Activated CD4-positive, alpha-beta memory T cell treated with anti-CD3 and anti-CD28 coated beads for 36 hours (primary cell): ENCODE measurements at places on chromosomes 1 and 21.

DNA sequence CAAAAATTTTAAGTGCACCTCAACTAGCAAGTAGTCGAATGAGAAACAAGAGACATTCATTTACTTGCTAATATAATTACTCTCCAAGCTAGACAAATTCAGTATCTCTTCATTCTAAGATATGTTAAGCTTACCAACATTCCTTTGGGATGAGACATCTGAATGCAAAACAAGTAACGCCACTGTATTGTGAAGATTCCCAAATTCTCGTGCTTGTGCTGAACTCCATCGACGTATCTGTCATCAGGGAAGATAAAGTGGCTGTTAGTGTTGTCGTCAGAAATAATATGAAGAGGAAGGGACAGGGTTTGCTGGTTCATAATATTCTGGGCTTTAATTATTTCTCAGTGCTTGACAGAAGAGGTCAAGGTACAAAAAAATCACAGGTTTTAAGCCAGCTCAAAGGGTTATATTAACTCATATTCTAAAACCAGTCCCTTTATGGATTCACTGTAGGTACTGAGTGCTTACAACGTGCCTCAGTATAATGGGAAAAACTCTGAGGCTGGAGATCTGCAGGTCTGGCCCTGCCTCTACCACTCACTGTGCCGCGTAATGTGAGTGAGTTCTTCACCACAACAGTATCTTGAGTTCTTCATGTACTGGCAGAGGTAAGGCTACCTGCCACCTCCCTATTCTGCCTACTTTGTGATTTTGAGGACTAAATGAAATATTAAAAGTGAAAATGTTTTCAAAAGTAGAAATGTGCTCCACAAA is 42.0 kb downstream of the PCSK9 start:
- no peak for DNase-seq

GRCh38 chr1:33390542-33390941 is 40.4 kb downstream of the PHC2 start:
- no peak for DNase-seq

DNA sequence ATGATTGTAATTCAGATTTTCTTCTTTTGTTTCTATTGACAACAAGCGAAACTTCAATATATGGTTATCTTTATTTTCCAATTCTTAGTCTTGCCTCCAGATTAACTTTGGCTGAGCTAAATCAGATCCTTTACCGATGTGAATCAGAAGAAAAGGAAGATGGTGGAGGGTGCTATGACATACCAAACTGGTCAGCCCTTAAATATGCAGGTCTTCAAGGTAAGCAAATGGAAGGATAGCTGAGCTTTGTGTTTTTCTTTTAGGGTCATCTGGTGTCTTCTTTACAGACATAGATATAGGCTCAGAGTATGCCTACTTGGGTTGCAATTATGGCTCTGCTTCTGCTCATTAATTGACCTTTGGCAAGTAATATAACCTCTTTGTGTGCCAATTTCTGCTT is 37.7 kb downstream of the AGL start:
- DNase-seq: no peak

GRCh38 chr1:212030936-212031528 is 4.3 kb downstream of the INTS7 start:
- DNase-seq: no peak

- no peak for DNase-seq
These were observed 3.3 kb downstream of the SUMO3 start for GRCh38 chr21:44814498-44815023.

DNA sequence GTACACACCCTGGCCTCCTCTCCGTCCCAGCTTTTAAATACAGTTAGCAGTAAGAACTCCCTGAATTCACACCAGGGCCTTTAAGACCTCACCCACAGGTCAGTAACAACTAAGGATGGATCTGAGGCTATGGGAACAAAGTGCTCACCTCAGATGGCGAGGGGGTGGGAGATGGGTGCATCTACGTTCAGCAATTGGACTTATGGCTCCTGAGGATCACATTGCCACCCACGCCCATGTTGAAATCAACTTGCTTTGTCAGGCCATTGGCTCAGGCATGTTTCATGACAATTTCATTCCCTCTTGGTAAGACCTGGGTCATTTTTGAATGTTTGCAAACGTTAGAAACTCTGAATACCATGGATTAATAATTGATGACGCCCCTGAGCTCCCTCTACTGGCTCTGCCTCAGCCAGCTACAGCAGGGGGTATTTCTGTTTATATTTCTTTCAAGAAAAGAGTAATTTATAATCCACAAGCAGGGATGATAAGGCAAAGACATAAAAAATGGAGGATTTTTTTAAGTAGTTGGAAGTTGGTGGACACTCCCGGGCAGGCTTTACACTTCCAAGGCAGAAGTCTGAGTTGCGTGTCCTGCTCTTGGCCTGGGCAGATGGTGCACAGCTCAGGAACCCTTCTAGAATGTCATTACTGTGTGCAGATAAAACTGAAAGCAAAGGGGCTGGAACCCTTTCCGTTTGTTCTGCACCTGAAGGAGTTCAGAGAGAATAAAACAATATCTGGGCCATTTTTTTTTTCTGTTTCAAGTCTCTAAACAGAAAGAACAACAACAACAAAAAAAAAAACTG is 13.7 kb upstream of the LBR start:
- DNase-seq: no peak

- no peak for DNase-seq
These were observed 169.0 kb downstream of the LBR start for GRCh38 chr1:225258811-225259210.

- DNase-seq: peak; percentile 73
These were observed 74.0 kb upstream of the GPR88 start for GRCh38 chr1:100463791-100464424.

DNA sequence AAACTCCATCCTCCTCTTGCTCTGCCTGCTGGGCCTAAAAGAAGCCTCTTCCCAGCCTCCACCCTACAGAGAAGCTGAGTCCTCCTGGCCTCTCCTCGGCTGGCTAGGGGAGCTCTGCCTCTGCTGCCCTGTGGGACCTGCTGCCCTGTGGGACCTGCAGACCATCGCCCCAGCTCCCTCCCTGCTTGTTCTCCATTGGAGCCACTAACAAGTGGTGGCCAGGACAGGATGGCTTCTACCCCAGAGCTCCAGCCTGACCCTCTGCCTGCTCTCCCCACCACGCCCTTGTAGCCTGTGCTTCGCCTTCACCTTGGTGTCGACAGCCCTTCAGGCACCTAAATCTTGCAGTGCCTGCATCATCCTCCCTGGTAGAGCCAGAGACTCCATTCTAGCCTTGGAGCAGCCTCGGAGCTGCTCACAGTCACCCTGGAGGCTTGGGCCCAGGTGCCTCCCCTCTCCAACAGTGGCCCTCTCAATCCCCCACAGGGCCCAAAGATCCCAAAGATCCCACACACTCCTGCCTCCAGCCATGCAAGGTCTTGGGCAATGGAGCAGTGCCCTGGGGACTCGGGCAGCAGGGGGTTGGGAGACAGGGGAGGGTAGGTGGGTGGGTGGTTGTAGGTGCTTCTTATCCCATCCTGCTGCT is 3.0 kb downstream of the EPS8L3 start:
- DNase-seq: no peak

DNA sequence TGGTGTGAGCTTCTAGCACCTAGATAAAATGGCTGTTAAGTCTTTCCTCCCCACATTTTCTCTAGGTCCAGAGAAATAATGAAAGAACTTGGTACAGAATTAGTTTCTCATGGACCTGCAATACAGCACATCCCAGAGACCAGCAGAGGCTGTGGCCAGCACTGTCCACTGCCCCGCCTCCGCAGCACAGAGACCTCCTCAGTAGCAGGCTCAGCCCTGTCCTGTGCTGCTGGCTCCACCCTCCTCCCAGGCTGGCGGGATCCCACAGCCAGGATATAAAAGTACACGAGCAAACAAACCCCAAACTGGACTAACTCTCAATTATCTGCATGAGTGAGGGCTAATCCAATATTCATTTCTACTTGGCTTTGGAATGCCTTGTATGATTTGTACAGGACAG is 401.5 kb downstream of the RPS6KC1 start:
- no peak for DNase-seq

DNA sequence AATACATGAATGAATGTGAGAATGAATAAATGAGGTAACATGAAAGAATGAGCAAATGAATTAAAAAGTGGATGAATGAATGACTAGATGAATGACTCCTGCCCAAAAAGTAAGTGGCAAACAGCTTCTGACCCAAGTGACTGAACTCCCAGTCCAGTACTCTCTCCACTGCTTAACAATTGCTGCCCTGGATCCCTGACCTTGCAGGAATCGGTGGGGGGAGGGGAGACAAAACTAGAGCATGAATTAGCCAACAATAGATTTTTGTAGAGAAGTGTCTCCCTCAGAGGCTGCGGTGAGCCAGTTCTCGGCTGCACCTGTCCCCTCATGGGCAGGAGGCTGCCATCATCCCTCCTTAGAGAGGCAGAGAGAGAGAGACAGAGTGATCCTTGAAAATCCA is 5.9 kb upstream of the GRIK3 start:
- no peak for DNase-seq

GRCh38 chr1:235639226-235640205 is 10.1 kb downstream of the GNG4 start:
- no peak for DNase-seq

DNA sequence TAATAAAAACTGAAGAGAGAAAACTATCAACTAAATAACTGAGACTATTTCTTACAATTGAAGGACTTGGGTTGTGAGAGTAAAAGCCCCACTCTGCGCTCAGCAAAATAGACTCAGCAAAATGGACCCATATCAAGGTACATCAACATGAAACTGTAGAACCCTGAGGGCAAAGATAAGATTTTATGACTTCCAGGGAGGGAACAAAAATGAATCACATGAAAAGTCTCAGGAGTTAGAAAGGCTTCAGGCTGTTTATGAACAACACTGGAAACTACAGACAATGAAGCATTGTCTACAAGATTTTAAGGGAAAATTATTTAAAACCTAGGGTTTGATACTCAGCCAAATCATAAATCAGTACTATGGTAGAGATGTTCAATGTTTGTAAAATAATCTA is 434.3 kb downstream of the PTPRC start:
- DNase-seq: no peak

DNA sequence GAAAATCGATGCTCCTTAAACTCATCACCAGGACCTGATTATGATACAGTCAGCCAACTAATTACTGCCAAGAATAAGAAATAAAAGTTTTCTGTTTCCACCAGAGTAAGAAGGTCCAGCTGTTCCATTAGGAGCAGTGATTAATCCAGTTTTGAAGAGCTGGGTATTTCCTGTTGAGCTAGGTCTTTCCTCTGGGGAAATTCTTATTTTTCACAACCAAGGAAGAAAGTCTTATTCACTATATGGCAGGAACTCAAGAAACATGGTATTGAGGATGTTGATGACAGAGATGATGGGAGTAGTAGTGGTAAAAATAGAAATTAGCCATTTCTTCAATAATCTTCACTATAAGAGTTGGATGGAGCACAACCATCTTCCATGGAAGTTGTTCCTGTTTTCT is 374.6 kb upstream of the RUNX1 start:
- DNase-seq: no peak

- no peak for DNase-seq
These were observed 21.9 kb upstream of the METTL18 start for GRCh38 chr1:169816617-169817016.

GRCh38 chr1:155205969-155206593 is 1.6 kb downstream of the THBS3 start:
- DNase-seq: no peak

DNA sequence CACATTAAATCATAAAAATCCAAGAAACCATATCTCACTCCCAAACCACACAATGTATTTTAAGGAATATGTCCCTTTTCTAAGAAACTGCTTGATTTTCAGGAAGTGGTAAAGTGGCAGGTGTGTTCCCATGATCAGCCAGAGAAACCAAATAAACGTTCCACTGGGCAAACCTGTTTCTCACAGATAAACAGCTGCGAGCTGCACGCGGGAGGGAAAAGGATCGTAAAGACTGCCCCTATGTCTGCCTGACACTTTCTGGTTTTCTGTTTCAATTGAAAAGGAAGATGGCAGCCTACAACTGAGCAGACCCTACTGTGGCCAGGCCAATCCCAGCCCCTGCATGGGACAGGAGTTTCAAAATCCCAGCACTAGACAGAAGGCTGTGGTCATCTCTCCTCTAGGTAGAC is 36.6 kb downstream of the HIVEP3 start:
- DNase-seq: no peak

- no peak for DNase-seq
These were observed 9.1 kb upstream of the PCNX2 start for GRCh38 chr1:233304489-233305102.

GRCh38 chr1:240579511-240579910 is 32.4 kb downstream of the GREM2 start:
- no peak for DNase-seq

DNA sequence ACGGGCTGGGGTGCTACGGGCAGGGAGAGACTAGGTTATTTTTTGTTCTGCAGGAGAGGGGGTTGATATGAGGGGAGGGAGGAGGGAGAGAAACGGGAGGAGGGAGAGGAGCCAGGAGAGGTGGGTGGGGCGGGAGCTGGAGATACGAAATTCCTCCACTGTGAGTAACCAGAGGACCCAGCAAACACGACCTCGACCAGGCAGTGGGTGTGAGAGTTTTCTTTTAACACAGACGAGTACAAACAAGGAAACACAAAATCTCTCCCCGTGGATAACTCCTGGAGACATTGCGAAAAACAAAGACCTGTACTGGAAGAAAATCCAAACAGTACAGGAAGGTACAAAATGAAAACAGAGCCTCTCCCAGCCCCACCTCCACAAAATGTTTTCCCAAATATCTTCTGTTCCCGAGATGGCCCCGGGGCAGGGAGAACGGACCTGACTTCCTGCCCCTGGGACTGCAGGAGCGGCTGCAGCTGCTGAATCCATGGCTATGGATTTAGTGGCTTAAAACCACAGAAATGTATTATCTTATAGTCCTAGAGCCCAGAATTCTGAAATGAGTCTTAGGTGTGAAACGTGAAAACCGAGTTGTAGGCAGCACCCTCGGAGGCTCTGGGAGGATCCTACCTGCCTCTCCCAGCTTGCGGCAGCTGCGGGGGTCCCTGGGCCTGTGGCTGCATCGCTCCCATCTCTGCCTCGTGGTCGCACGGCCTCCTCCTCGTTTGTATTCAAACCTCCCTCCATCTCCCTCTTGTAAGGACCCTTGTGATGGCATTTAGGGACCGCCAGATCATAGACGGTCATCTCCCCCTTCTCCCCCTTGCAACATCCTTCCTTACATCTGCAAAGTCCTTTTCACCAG is 82.2 kb downstream of the RIPK4 start:
- DNase-seq: no peak

DNA sequence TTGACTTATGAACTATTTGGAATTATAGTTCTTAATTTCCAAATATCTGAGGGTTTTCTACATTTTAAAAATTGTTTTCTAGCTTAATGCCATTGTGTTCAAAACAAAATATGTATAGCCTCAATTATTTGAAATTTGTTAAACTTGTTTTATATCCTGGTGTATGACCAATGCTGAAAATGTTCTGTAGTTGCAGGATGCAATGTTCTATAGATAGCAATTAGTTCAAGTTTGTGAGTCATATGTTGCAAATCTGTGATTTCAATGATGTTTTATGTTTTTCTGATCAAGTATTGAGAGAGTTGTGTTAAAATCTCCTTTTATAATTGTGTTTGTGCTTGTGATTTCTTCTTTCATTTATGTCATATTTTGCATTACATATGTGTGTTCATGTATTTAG is 517.5 kb downstream of the ADGRL2 start:
- no peak for DNase-seq
